ENCODE measurements at places on chromosomes 7 and 10. TPM values are rescaled to one million over a fixed set of nuclear protein-coding genes. Genes with fewer than 3 reads are reported as not detected.

The CCDC146 gene
- 1.0 TPM for total RNA-seq

The DLX6 gene
- not detected for total RNA-seq

The TAS2R5 gene
- 2.5 TPM for total RNA-seq

The CRPPA gene
- total RNA-seq: 2.5 TPM

The OR6V1 gene
- not detected for total RNA-seq

The CABCOCO1 gene
- 0.73 TPM for total RNA-seq

The CPA4 gene
- 0.15 TPM for total RNA-seq

Measured in melanocyte of skin (primary cell).